Hematopoietic multipotent progenitor cell treated with erythropoietin and hydrocortisone succinate and interleukin-3 and kit ligand, for 15 days (in vitro differentiated cells): ENCODE measurements at places on chromosomes 6 and 20.

DNA sequence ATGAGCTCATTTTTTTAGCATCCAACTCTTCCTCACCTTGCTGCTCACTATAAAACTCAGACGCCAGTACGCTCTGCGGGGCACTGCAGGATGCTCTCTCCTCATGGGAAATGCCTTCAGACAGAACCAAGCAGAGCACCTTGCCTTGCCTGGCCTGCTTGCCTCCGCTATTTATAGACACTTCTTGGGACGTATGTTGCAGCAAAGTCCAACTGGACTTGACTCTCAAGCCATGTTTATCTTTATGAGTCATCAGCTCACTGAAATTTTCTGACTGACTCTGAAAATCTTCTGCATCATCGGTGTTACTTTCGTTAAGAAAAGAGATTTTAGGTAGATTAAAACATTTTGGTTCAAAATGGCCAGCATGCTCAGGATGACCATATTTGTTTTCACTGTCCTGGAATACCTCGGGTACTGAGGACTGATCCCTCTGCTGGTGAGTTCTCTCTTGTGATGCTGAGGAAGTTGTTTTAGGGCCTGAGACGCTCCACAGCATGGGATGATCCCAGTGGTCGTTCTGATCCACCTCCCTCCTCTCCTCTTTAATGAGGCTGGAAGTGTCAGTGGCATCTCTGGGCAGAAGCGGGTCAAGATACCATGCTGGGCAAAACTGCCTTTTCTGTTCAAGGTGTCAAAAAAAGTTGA, 204.5 kb downstream of the KIF16B start:
- DNase-seq: no peak

DNA sequence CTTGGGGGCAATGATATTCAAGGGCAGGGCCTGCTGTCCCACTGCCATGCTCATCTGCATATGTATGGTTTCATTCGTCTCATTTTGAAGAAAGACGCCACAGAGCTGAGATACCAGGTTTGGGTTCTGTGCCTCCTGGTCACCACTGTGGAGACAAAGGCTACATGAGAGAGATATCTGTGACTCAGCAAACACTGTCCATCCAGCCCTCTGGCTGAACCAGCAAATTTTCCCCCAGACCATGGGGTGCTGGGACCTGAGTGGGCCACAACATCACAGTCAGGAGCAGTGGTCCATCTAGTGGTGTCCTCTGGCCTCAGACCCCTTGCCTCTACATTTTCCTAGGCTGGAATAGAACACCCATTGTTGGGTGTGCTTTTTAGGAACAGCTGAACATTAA, at the start of gene MAS1L:
Gene MAS1L, minus strand, starts transcription at position 297 of the 400 bp plus-strand sequence. Its CDS starts 54 bp downstream, at position 243.
- DNase-seq: no peak

- no peak for DNase-seq
Measured at GRCh38 chr6:21500314-21501020, 93.1 kb upstream of the SOX4 start.

GRCh38 chr20:44208165-44208564, 2.4 kb downstream of the OSER1 start:
- DNase-seq: no peak

DNA sequence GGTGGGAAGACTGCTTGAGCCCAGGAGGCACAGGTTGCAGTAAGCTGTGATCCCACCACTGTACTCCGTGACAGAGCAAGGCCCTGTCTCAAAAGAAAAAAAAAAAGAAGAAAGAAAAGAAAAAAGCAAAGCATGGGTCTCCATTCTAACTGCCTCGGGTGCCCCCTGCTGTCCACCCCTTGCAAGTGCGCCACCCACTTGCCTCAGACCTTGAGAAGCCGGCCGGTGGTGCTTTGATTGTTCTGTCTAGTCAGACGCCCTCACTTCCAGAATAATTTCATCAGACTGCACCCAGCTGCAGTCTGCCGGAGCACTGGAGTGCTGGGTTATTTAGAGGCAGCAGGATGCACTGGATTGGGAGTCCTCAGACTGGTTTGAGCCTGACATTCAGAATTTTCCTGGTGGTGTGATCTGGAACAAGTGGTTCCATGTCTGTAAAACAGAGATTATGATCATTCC, 17.6 kb upstream of the TM9SF4 start:
- peak; percentile 62 for DNase-seq

DNA sequence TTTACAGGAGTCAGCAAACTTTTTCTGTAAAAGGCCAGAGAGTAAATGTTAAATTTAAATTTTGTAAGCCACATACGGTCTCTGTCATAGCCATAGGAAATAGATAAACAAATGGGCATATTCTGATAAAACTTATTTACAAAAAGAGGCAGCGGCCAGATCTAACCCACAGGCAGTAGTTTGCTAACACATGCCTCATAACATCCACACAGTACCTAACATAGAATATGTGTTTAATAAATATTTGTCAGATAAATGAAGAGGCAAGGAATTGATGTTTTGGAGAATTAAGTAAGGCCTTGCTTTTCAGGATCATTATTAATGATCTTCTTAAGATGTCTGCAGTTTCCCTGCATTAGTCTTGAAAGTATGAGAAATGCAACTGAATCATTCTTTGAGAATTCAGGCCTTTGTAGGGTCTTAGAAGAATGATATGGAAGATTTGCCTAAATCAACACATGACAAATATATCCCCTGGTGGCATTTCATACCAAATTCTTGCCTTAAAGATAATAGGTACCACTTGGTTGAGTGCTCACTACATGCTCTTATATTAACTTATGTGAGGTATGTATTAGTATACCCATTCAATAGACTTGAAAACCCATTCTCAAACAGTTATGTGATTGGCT, 39.3 kb upstream of the TRAM2 start:
- no peak for DNase-seq

- DNase-seq: no peak
Measured at GRCh38 chr6:137728386-137729349, 138.4 kb upstream of the TNFAIP3 start.

DNA sequence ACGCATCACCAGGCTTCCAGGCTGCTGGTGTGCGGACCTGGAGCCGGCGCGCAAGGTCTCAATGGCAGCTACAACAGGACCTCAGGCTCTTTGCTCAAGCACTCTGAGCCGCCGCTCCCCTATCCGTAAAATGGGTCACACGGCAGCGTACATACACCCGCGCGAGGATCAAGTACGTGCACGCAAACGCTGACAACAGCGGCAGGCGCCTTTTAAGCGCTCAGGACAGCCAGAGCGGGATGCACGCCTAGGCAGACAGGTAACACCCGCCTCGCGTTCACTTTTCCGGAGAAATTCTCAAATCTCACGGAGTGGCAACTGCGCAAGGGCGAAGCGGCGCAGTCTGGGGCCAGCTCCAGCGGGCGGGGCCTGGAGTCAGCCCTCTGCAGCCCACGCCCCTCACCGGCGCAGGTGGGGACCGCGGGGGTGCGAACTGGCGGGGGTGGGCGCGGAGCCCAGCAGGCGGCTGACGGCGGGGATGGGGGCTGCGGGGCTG, 535 bp downstream of the EXOC2 start:
- DNase-seq: peak; percentile 45

DNA sequence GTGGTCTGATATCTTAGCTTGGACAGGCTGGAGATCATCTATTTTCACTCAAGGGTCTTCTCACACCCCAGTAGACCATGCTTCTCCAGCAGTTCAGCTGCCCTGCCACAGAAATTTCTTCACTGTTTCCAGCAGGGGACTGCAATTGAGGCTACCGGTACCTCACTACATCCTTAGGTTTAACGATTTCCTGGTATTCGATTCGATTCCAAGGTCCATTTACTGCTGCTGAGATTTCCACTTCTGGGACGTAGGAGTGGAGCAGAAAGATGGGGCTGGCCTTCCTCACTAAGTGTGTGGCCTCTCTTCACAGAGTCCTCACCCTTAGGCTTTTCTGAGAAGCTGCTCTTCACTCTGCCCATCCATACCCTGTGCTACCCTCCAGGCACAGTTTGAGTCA, 6.2 kb downstream of the VPS16 start:
- no peak for DNase-seq

GRCh38 chr20:44540834-44541233, 19.0 kb upstream of the SERINC3 start:
- no peak for DNase-seq

DNA sequence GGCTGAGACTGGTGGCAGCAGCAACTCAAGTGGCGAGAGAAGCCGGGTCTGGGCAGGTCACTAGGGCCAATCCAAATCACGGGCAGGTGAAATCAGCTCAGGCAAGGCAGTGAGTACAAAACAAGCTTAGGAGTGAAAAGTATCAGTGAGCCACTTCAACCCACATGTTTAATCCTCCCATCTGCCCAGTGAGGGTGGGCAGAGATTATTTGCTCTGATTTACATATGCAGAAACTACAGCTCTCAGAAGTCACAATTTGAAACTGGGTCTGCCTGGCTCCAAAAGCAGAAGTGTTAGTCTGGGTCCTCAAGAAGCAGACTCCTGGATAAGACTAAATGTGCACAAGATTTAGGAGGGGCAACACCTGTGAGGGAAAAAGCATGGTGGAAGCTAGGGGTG, 173.7 kb upstream of the LRFN2 start:
- DNase-seq: no peak

DNA sequence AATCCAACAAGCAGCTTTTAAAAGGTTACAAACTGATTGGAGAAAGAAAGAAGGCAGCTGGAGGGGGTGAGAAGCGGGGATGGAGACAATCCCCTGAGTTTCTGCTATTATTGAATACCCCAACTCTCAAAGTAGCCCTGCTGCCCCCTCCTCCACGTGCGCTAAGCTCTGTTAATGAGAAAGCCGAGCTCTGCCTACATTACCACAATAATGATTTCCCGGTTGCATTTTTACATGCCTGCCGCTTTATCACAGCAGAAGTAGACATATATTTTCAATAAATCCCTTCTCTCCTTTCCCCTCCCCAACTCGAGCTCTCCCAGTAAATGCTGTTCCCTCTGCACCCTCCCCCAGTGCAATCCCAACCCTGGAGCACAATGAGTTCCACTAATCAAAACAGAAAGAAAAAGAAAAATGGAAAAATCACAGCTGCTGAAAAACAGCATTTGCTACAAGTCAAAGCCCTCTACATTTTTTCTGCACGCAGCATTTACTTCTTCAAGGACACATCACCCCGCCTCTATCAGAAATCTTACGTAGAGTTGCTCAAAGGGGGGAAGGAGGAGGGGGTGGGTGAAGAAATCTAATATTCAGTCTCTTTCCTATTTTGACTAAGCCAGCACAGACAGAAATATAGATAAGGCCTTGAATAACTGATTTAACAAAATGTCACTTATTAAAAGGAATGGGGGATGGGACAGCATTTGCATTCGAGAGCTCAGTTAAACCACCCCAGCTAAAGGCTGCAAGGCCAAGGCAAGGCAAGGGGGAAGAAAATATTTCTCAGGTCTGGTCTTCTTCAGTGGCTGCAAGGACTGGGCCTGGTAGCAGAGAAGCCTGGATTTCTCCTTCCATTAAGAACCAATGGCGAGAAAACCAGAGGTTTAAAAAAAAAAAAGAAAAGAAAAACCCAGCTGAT, 10.7 kb downstream of the TRERF1 start:
- DNase-seq: no peak

DNA sequence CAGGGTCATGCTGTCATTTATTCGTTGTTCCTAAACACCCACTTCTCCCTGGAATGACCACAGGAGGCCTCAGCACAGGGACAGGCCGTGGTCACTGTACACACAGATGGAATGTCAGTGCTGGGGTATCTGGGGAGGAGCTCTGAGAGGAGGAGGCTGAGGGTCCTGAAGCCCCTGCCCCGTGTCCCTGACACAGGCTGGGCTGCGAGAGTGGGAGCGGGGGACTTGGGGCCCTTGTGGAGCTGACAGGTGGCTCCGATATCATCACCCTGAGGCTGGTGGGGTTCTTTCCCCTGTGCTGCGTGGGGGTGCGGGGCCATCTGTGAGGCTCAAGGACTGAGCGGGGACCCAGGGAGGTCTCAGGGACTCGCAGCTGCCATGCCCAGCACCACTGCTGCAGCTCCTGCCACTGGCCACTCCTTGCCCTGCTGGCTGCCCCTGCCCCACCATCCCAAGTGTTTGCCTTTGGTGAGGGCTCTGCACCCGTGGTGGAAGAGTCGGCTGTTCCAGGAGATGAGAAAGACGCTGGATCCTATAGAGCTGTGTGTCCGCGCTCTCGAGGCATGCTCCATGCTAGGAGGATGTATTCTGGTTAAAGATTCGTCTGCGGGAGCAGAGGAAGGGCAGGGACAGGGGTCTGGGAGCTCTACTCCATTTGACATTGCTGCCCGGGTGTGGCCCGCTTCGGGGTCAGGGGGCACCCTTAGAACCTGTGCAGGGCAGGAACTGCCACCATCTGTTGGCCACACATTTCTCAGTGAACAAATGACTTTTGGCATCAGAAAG, 18.9 kb downstream of the NPEPL1 start:
- no peak for DNase-seq

- no peak for DNase-seq
Measured at GRCh38 chr20:1803061-1803931, 91.9 kb upstream of the SIRPA start.

- no peak for DNase-seq
Measured at GRCh38 chr20:64065974-64066343, 3.0 kb downstream of the TCEA2 start.

DNA sequence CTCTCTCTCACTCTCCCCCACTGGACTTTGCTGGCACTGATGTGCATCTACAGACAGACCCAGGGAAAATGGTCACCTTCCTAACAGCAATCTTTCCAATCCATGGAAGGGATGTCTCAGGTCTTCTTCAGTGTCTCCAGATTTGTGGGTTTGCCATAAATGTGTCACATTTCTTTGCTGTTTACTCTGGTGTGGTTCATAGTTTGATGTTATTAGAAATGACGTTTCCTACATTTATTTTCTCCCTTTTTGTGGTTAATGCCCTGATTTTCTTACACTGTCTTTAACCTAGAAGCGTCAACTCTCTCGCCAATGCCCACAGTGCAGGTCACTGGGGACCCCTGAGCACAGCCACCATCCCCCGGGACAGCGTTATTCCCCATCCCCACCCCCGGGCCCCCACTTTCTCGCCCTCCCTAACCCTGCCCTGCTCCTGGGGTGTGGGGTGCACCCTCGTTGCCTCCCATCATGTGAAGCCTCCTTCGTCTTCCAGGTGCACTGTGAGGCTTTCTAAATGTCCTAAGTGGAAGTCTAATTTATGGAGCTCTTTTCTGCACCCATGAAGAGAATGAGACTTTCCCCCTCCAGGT, 86.5 kb downstream of the YTHDF1 start:
- no peak for DNase-seq

DNA sequence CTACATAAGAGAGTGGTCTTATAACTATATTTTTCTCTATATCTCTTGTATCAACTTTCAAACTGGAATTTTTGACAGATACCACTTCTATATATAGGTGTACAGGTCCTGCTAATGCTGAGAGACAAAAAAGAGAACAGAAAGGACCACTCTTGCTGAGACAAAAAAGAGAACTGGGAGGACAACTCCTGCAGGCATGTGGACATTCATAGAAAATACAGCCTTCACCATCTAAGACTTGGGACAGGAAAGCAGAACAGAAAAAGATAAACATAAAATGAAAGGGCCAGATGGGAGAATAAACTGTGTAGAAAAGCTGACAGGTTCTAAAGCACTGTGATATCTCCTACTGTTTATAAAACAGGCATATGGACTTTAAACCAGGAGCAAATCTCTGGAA, 541.0 kb upstream of the ADGRB3 start:
- DNase-seq: no peak

DNA sequence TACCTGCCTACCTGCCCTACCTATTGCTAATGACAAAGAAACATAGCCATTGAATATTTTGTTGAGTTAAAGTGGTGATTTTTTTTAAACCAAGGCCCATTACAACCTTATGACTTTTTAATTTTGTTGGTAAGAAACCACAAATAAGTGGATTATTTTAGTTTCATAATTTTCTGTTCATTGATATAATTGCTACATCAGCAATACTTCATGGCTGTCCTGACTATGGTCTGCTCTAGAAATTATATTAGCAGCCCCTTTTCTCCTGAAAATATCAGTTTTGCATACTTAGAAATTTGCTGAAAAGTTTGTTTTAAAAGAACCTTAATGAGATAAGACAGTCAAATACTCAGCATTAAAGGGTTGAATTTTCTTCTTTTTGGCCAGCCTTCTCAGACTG, 106.5 kb downstream of the HIVEP1 start:
- no peak for DNase-seq
